Activated CD4-positive, alpha-beta memory T cell treated with anti-CD3 and anti-CD28 coated beads for 36 hours (primary cell): ENCODE measurements at places on chromosomes 5 and 9.

DNA sequence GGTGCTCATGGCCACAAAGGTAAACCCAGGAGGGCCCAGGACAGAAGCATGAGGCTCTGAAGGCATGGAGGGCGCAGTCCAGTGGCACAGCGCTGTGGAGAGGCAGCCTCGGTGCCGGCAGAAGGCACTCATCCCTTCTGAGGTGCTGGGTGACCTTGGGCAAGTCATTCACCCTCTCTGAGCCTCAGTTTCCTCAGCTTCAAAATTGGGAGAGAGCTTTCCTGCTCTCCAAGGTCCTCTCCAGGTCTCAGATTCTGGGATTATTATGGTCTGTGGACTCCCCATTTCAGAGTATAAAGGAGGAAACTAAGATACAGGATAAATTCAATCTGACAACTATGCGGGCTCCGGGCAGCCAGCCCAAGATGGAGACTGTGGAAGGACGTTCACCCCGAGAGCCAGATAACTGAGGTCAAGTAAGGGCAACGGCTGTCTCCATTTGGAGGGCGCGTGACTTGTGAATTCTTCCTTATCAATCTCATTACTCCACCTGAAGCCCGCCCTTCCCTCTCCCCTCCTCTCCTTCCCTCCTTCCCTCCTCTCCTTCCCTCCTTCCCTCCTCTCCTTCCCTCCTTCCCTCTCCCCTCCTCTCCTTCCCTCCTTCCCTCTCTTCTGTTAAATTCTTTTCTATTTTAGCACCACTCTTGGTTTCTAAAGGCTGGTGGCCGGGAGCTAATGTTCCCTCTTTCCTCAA, 58.1 kb downstream of the LRSAM1 start:
- DNase-seq, result no peak

- DNase-seq, result no peak
These were observed 38.9 kb downstream of the ELL2 start for GRCh38 chr5:95922798-95923197.

- no peak for DNase-seq
These were observed 12.2 kb upstream of the SLC22A4 start for GRCh38 chr5:132281856-132282614.

DNA sequence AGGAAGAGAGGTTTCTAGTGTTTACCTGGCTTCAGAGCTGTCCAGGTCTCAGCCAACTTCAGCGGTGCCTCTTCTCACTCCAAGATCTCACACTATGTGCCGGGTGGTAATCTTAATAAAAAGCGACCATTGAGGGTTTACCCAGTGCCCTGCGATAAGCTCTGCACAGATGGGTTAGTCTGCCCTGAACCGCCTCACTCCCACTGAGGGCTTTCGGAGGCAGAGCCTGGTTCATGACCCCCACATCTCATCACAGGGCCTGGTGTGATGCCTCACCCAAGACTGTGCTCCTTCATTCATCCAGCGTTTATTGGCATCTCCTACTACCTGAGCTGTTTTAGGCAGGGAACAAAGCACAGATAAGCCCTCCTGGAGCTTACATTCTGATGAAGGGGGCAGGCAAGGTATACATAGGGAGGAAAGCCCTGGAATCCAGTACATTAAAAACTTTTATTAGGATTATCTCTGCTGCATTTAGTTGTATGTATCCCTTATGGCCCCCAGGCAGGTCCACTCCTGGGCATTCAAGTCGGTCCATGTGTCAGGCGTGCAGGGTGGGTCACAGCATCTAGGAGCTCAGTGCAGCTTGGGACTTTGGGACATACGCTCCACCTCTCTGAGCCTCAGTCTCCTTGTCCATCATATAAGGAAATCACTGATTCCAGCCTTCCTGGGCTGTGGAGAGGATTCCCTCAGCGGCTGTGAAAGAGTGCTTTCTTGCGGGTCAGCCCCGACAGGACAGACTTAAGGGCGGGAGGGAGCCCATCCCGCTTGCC, 613 bp upstream of the COL15A1 start:
- DNase-seq, result no peak

- no peak for DNase-seq
These were observed 193.3 kb upstream of the PANK3 start for GRCh38 chr5:168772316-168772961.

DNA sequence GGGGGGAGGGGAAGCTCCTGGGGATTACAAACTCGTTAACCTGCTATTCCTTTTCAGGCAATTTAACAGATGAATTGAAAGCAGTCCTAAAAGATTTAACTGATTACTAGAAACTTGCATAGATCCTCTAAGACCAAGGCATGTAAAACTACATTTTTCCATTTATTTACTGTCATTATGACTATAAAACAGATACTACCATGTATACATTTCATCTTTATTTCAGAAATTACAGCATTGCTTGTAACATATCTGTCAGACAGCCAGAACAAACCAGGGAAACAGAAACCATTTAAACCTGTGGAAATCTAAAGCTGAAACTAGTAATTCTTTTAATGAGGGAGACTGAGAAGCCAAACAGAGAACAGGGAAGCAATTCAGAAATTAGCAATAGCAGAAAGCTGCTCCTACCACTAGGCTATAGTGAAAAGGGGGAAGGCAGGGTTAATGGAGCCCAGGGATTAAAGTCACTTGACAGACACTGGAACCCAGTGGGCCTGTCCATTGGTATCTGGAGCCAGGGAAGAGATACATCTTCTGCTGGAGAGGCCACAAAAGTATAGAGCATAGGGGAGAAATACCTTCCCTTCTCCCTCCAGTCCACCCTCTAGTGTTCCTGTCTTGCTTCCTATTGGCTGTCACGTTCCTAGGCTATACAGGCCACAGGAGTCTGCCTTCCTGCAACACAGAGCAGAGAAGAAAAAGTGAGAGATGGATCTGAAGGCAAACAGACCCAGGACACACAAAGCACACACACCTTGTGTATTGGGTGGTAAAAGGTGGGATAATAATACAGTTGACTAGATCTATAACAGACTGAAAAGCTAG, 33.8 kb downstream of the PDCD1LG2 start:
- no peak for DNase-seq

DNA sequence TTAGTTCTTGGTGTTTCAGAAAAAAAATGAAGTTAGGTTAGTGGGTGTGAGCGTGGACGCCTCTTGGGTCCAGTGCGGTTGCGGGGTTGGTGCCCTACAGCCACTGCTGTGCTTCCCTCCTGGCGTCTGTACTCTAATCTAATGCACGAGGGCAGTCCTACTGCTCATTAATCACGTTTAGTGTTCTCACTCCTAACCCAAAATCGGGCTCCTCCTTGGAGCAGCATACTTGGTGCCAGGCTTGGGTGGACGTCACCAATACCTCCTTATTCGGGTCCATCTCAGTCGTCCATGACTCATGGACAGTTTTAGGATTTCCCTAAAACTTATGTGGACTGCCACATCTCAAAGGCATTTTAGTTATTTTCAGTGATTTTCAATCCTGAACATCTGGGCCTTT, 41.6 kb downstream of the TRIO start:
- no peak for DNase-seq

GRCh38 chr9:127030814-127031740, 91.4 kb downstream of the ANGPTL2 start:
- DNase-seq, result no peak

- no peak for DNase-seq
These were observed 232.3 kb upstream of the IRX2 start for GRCh38 chr5:2983583-2984300.
